ENCODE measurements at places on chromosomes 7 and 10.

GRCh38 chr10:6445671-6446316 lies 134.3 kb downstream of the PRKCQ start:
- DNase-seq, result peak; percentile 45

- DNase-seq, result no peak
These were observed 891.6 kb downstream of the GRM8 start for GRCh38 chr7:126361183-126361582.

DNA sequence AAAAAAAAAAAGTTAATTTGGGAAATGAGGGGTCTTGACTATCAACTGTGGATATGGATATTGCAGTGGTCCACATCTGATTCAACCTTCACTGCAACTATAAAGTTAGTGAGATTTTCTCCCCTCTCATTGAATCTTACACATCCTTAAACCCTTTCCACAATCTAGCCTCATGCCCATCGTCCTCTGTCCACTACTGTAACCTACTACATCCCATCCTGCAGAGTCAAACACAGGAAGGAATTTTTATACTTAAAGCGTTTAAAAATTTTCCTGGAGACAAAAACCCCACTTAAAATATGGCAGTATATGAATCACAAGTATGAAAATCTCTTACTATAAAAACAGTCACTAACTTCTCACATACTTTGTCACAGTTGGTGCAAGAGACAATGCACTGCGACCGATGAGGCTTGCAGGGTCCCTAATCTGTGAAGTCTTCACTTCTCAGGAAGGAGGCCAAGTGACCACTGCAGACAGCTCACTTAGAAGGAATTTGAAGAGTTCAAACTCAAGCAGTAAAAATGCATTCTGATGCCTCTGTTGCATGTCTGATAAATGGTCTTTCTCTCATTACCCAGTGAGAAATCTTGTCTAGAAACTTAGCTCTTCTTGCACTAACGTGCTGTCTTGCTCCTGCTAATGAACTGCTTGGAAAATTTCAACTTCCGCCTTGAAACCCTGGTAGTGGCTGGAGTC lies 50.3 kb upstream of the ST8SIA6 start:
- DNase-seq, result no peak

DNA sequence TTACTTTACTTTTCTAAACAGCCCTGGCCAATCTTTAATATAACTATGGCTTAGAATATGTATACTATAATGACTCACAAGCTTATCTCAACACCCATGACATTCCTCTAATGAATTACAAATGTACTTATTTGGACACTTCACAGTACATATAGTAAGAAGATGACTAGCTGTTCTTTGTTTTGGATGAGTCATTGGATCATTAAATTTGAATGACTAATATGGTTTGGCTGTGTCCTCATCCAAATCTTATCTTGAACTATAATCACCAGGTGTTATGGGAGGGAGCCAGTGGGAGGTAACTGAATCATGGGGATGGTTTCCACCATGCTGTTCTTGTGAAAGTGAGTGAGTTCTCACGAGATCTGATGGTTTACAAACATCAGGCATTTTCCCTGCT lies 807.5 kb upstream of the SORCS1 start:
- DNase-seq, result no peak

- DNase-seq, result no peak
These were observed 52.5 kb upstream of the VKORC1L1 start for GRCh38 chr7:65820287-65820950.

DNA sequence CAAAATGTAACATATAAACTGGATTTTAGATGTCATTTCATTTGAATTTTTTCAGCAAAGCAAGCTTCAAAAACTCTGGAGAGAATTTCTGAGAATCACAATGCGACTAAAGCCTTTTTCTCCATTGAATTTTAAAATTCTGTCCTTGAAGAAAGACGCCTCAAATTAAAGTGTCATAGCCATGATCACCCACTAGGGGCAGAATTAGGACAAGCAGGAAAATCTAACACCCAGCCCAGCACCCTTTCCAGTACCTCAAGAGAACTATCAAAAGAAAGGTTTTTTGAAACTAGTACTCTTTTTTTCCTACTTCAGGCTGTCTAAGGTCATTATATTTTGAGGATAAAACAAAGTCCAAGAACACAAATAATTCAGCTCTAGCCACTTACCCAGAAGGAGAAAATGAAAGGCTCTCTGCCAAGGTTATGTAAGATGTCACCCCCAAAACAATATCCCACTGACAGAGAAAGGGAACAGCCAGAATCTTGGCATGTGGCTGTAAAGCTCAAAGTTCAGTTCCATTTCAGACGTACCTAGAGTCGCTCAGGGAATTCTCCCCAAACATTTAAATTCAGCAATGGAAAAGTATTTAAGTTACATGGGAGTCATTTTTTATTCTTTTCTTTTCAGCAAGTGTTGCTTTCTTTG lies 299.4 kb downstream of the SNX13 start:
- peak; percentile 29 for DNase-seq

DNA sequence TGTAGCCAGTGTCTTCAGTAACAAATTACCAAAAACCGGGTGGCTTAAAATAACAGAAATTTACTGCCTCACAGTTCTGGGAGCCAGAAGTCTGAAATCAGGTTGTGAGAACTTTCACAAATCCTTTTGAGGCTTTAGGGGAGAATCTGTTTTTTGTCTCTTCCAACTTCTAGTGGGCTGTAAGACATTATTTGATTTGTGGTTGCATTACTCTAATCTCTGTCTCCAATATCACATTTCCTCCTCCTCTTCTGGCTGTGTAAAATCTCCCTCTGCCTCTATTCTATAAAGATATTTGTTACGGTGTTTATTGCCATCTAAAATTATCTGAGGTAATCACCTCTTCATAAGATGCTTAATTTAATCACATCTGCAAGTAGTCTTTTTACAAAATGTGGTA lies 1039.6 kb upstream of the LRRN3 start:
- DNase-seq, result no peak

- no peak for DNase-seq
These were observed 179.1 kb downstream of the DNAJC1 start for GRCh38 chr10:21824409-21824808.
